ENCODE measurements at places on chromosomes 16 and 17.

DNA sequence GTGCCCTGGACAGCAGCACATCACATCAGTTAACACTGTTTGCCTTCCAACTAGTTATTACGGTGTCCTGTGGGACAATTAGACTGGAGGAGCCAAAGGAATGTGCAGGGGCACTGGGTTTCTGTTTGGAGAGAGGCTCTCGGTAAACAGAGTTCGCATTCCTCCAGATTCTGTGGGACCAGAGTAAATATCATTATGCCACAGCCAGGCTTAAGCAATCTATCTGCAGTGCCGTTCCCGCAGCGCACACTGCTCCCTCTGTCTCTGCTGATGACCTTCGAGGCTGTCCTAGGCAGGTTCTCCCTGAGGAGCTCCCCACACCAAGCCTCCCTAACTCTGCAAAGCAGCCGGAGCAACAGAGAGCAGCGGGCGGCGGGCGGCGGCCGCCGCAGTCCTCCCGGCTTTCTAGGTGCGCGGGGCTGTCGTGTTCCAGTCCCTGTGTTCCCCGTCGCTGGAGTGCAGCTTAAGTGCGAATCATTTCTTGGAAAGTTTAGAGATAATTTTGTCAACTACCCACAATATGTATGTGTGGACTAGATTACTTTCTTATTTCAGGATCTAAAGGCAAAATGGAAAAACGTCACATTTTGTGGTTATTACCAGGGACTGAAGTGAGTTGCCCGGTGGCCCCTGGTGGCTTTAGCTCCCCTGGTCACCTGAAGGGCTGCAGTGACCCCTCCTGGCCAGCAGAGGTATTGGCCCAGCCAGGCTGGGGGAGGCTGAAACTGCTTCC, 43.3 kb downstream of the PGS1 start:
- peak; percentile 62 for DNase-seq

GRCh38 chr17:68516732-68517131, 4.5 kb downstream of the PRKAR1A start:
- DNase-seq: no peak

DNA sequence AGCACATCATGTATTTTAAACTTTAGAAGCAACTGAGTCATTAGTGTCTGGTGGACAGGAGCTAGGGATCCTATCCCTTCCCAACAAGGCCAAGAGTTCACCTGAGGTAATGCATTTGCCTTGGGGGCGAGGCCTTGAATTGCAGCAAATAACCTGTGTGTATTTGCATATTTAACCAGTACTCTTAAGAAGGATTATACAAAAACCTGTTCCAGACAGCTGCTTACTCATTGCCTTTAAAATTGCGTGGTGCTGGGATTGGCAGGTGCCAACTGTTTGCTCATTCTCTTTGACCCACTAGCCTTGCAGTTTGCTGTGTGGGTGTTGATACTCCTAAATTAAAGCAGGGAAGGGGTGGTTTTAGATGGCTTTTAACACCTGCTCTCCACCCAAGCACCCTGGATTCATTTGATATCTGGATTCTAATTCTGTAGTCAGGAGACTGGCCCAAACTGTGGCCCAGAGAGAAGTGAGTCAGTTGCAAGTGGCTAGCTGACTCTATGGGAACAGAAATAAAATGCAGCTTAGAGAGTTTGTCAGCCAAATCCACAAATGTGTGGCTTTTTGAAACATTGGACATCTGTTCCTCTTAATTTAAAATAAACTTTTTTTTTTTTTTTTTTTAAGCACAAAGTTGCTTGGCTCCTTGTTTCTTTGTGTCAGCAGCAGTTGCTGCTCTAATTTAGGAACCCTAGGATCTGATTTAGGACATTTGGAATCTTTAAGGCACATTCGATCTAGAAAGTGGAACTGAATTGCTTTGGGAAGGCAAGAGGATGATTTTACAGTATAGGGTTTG, 46.9 kb downstream of the TUBD1 start:
- no peak for DNase-seq

DNA sequence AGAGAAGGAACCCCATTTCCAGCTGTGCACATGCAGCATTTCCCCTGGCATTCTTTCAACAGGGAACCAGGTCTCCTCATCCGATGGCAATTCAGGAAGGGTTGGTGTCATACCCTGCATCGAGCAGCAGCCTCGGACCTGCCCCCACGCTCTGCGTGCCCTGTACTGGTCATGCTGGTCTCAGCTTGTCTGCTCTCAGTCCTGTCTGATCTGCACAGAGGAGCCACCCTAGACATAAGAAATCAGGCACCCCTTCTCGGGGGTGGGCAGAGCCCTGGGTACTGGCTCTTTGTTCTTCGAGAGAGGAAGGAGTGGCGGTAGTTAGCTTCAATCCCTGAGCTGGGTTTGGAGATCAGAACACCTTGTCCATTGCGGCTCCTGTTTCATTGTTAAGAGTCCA, 162.0 kb upstream of the RPH3AL start:
- no peak for DNase-seq

GRCh38 chr16:80896776-80897175, 92.4 kb upstream of the CDYL2 start:
- DNase-seq: no peak

DNA sequence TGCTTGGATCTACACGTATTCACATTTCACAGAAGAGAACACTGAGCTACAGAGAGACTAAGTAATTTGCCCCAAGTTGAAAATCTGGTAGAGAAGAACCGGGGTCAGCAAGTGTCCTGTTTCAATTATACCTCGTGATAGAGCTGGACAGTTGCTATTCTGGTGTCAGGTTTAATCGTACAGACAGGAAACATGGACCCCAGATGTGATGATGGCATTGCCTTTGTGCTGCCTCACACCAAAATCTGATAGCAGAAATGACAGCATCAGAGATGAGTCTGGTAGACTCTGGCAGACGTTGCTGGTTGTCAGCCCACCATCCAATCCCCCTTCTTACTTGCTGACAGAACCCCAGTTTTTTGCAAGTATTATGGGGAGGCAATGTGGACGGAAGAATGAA, 112.1 kb upstream of the FOXF1 start:
- no peak for DNase-seq

- DNase-seq: no peak
Observed at GRCh38 chr16:75216127-75216526, 2.7 kb upstream of the CTRB1 start.

- no peak for DNase-seq
Observed at GRCh38 chr17:29645515-29646051, 22.9 kb upstream of the CORO6 start.

Measured in anterior cingulate cortex (tissue), 58 donors.